Spleen (tissue), 13 donors: ENCODE measurements at places on chromosomes 4 and X. TPM values are rescaled to one million over a fixed set of nuclear protein-coding genes. Genes with fewer than 3 reads are reported as not detected.

- no peak for DNase-seq
Observed at GRCh38 chr4:118279328-118279727, 73.5 kb downstream of the PRSS12 start.

Gene TMSB15A
- polyA plus RNA-seq, result 1.8 TPM

GRCh38 chrX:42934020-42934726, 156.2 kb upstream of the PPP1R2C start:
- DNase-seq, result no peak

Gene ADAMTS3
- polyA plus RNA-seq, result 0.15 TPM

GRCh38 chr4:128454881-128455280, 167.3 kb upstream of the PGRMC2 start:
- no peak for DNase-seq

Gene TMEM192
- polyA plus RNA-seq, result 5.2 TPM

GRCh38 chr4:92091335-92091734, 212.4 kb upstream of the GRID2 start:
- DNase-seq, result no peak

DNA sequence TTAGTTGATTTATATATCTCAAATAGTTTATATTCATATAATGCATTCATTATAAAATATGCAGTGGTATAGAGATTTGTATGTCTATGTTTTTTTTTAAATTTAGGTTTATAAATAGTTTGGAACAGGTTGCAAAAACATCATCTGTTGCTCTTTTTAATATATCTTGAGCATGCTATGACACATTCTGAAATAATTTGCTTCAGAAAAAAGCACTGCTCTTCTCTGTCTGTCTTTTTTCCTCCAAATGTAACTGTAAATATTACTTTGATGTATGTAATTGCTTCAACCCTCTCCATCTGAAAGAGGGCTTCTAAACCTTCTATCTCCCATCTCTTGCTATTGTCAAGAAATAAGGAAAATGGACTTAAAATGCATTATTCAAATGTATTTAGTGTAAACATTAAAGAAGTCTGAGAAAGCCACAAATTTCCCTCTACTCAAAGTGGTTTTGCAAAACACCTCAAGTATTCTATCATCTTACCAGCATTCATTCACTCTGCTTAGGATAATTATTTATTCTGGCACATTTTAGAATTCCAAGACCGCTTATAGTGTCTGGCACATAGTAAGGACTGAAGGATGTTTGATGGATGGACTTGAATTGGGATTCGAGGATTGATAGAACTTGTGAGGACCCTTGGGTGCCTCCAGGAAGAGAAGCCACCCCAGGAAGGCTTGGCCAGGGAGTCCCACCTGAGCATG, 87.8 kb downstream of the CLNK start:
- DNase-seq, result no peak

DNA sequence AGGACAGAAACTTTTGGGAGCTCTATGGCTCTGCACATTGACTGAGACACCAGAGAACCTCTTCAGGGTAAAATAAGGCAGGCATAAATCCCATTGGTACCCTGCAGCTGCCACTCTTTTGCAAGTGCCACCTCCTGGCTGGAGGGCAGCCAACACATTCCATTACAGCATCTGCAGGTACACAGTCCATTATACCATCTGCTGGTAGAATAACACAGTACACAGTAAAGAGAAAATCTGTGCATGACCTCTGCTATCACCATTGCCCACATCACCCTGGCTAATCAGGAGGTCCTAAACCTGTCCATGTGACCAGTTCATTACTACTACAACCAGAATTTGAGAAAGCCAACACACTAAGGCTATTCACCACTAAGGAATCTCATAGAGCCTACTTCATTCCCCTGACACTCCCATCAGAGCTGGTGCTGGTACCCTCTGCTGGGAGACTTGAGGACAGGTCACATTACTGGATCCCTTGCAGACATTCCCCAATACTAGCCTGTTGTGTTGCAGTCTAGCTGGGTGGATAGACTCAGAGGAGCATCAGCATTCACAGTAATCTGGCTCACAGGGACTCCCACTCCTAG, 176.2 kb upstream of the TACR3 start:
- no peak for DNase-seq

DNA sequence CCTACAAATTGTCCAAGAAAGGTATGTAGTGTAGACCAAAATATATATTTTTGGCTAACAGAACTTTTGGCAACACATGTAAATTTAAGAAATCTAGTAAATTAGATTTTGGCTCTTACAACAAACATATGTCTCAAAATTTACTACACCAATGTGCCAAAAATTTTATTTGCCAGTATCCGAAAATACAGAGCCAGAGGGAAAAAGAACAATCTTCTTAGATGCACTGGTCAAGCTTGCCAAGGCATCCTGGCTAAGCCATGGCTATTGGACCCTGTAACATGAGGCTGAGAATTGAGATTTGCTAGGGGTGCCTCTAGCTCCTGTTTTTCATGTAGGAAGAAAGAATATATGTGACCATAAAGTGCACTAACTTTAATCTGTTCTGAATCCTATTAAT, 91.8 kb downstream of the GABRG1 start:
- no peak for DNase-seq

Gene CLDN34
- polyA plus RNA-seq, result not detected

- no peak for DNase-seq
Observed at GRCh38 chr4:24927049-24927448, 14.2 kb upstream of the CCDC149 start.

Gene HPSE
- polyA plus RNA-seq, result 2.1 TPM

- DNase-seq, result no peak
Observed at GRCh38 chrX:11066812-11067211, 44.3 kb upstream of the HCCS start.

- no peak for DNase-seq
Observed at GRCh38 chr4:90904021-90904420, 776.8 kb downstream of the CCSER1 start.

- no peak for DNase-seq
Observed at GRCh38 chrX:78357342-78358055, 30.1 kb upstream of the CYSLTR1 start.

DNA sequence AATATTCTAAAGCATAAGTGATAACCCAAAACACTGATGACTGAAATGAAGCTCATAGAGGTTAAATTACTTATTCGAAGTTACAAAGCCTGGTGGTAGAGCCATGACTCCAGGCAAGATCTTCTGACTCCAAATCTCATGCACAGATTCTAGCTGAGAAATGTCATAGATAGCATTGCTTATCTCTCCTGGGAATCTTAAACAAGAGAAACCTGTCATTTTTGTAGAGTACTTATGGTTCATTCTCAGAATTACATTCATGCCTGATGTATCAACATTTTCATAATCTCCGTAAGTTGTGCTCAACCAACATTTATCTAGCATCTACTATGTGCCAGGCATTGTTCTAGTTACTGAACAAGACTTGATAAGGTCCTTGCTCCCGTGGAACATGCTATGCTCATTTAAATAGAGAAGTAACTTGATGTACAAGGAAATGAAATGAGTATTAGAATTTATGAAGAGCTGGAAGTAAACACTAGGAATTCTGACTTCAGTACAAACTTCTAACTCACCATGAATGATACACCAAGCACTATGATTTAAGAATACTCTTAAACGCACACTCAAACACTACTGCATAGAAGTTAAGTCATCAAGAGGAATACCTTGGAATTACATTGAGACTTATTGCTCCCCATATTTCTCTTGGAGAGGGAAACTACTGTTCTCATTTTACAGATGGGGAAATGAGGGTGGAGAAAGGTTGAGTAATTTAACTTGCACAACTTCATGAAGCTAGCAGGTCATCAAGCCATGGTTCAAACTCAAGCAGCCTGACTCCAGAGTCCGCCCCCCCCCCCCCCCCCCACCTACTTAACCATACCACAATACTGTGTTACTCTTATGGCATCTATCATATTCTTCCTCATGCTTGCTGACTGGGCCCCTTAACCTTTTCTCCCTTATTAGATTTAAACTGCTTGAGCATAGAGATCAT, 45.4 kb downstream of the MBNL3 start:
- DNase-seq, result no peak

Gene NPY1R
- polyA plus RNA-seq, result 10.8 TPM

DNA sequence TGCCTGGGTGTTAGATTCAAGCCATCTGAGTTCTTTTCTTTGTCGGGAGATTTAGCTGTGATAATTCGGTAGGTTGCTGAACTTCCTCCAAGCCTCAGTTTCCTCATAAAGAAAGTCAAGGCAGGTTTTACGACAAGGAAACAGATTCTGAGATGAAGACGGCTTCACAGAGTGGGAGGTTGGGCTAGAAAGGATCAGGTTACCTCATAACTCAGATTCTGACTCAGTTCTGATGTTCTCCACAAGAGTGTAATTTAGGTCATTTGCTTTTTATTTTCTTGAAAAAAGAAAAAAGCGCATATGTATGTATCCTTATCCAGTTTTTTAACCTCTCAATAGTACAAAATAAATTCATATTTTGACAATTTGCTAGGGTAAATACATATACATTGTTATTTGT, 47.2 kb upstream of the ELOVL6 start:
- DNase-seq, result no peak

Gene PDHA2
- not detected for polyA plus RNA-seq

- DNase-seq, result no peak
Observed at GRCh38 chrX:155744534-155744933, 131.8 kb upstream of the TMLHE start.

Gene LIAS
- polyA plus RNA-seq, result 16.8 TPM

Gene CT55
- polyA plus RNA-seq, result not detected

- DNase-seq, result no peak
Observed at GRCh38 chr4:165053645-165054044, at the start of gene TRIM75. Gene TRIM75 (plus strand): TSS chr4:165053866. CDS start chr4:165059148, 5,282 bp downstream.

Gene RASSF6
- 0.22 TPM for polyA plus RNA-seq

- DNase-seq, result peak; percentile 76
Observed at GRCh38 chr4:74933562-74934015, 673 bp downstream of the PARM1 start.

GRCh38 chrX:111207851-111208250, 62.4 kb downstream of the CAPN6 start:
- DNase-seq, result no peak

Gene EVC
- 0.20 TPM for polyA plus RNA-seq
